Stimulated activated CD8-positive, alpha-beta memory T cell treated with anti-CD3 and anti-CD28 coated beads, Interleukin-4, amount 100 ng/mL, for 4 hours (primary cell): ENCODE measurements at places on chromosomes 2 and 18.

DNA sequence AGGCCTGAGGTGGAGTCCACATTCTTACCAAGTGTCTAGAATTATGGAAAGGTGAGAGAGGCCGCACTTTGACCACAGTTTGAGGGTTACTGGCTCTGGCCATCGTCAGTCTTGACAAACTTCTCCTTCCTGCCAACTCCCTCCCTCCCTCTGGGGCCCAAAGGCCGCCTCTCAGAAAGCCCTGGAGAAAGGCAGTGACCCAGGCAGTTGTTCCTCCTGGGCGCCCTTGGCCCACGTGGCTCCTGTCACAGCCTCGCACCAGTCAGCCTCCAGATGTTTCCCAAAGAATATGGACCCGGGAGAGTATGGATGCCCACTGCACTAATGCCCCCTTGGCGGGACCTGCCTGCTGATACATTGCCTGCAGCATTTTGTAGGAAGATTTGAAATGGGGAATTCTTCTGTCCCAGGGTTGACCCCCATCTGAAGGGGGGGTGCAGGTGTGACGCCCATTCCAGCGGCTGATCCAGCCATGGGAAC, 61.7 kb downstream of the ASB1 start:
- DNase-seq, result no peak

- no peak for DNase-seq
These were observed 195.1 kb upstream of the CCDC150 start for GRCh38 chr2:196444442-196444841.

DNA sequence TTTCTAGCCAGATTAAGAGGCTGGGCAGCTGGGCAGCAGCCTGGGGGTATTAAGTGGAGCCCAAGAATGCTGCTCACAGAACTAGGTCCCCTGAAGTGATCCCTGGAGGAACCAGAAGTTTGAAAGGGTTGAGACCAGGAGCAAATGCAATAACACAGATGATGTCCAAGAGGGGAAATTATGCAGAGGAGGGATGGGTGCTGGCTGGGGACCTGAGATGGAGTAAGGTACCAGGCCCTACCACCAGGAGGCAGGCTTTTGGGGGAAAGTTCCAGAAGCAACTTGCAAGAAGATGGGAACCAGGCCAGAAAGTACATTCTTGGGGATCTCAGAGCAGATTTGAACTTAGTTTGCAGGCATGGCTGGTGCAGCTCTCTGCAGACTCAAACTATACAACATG, 175.1 kb downstream of the NCK2 start:
- DNase-seq, result no peak

DNA sequence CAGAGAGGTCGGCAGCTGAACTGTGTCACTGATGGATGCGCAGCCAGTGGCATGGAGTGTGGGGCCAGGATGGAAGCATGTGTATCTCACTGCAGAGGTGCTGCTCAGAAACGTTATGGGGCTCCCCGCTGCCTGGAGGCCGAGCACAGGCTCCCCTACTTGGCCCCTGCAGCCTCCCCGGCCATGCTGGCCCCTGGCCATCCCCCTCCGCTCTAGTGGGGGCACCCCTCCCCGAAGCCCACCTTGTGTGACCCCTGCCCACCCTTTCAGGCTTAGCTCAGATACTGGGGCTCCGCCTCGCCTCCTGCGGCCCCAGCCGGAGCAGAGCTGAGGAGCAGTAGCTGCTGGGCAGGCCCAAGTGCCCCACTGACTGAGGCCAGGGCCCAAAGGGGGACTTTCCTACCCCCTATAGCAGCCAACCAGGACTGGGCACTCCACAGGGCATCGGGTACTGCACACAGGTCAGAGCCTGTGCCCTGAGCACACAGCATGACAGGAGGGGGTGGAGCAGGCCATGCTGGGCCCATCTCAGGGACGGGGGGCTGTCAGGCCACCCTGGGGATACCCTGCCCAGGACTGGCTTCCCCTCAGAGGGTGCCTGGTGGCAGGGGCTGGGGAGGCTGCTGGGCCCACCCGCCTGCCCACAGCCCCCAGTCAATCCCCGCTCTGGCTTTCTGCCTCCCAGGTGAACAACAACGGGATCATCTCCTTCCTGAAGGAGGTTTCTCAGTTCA, 31.3 kb downstream of the SNED1 start:
- DNase-seq, result no peak
